ENCODE measurements at places on chromosomes 6 and 20.

DNA sequence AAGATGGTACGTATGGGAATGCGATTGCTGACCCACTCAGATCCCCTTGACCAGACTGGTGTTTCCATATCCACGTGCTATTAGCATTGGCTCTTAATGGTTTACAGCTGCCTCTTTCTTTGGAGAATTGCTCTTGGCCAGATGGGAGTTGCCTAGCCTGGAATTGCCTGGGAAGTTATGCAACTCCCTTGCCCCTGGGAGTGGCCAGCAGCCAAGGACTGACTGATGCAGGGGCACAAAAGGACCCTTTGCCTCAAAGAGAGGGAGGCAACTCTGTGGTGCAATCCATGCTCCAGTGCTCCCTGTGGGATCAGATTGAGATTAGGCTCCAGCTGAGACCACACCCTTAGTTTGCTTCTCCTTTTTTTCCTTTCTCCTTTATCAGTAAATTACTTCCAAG, 203.5 kb upstream of the JAG1 start:
- no peak for DNase-seq
- H3K4me3 ChIP-seq: no peak overlapping the region

DNA sequence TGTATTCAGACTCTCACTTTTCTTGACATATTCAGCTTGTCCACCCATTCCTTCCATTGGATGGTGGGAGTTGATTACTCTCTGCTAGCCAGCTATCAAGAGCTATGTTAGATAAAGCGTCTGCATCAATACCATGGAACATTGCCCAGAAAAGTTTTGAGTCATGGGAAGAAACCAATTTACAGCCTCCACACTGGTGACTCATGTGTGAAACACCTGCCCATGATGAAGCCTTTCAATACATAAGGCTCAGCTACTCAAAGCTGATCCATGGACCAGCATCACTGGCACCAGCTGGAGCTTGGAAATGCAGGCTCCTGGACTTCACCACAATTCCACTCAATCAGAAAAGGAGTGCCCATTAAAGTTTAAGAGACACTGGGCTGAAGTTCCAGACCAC, 16.1 kb downstream of the PLA2G7 start:
- no peak for DNase-seq
- no peaks in the 10 kb centered on the region for H3K36me3 ChIP-seq

DNA sequence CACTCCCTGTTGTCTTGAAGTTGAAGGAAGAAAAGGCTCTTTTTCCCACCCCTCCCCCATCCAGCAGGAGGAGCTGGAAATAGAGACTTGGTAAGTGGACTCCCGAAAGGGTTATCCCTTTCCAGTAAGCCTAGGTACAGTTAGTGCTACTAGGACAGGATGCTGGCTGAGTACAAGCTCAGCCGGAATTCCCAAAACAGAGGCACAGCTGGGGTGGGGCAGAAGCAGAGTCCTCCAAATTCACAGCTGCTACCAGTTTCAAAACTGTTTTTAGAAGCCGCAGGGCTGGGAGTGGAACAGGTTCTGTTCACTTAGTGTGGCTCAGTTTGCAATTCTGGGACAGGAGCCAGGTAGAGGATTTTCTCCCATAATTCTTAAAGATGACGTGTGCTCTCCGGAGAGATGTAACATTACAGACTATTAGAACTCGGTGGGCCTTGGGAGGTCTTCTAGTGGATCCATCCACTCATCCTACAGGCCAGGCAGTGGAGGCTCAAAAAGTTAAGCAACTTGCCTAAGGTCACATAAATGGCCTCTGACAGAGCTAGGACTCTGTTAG, 19.0 kb upstream of the UTRN start:
- no peaks in the 10 kb centered on the region for H3K36me3 ChIP-seq
- no peaks in the 10 kb centered on the region for H3K27me3 ChIP-seq
- H3K4me3 ChIP-seq: no peak overlapping the region
- H3K27ac ChIP-seq: no peak overlapping the region
- no peaks in the 10 kb centered on the region for H3K4me1 ChIP-seq

GRCh38 chr6:5412663-5413062, 151.3 kb downstream of the FARS2 start:
- H3K27ac ChIP-seq: no peak overlapping the region
- no peaks in the 10 kb centered on the region for H3K36me3 ChIP-seq
- H3K4me1 ChIP-seq: no peaks in the 10 kb centered on the region
- no peaks in the 10 kb centered on the region for H3K27me3 ChIP-seq
- DNase-seq: no peak

- no peaks in the 10 kb centered on the region for H3K36me3 ChIP-seq
- no peak overlapping the region for H3K27ac ChIP-seq
- DNase-seq: no peak
- no peaks in the 10 kb centered on the region for H3K4me1 ChIP-seq
- no peaks in the 10 kb centered on the region for H3K27me3 ChIP-seq
- H3K4me3 ChIP-seq: no peak overlapping the region
These were observed 35.3 kb upstream of the PTGIS start for GRCh38 chr20:49603209-49603627.

Measured in CD8-positive, alpha-beta memory T cell (primary cell).